ENCODE measurements at places on chromosomes 5 and 9.

DNA sequence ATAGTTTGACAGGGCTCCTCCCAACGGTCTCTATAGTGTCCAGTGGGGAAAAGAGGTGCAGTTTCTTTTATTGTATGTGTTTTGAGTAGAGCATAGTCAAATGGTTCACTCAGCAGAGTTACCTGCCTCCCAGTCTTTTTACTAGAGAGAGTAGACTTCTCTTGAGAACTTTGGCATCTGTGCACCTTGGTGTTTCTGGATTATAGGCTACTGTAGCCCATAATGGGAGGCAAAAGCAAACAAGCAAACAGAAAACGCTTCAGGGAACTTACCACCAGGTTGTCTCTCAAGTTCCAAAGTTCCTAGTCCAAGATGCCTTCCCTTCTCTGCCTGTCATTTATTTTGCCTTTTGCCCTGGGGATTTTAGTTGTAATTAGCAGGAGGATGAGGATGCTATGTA lies 26.2 kb downstream of the INVS start:
- DNase-seq: no peak

DNA sequence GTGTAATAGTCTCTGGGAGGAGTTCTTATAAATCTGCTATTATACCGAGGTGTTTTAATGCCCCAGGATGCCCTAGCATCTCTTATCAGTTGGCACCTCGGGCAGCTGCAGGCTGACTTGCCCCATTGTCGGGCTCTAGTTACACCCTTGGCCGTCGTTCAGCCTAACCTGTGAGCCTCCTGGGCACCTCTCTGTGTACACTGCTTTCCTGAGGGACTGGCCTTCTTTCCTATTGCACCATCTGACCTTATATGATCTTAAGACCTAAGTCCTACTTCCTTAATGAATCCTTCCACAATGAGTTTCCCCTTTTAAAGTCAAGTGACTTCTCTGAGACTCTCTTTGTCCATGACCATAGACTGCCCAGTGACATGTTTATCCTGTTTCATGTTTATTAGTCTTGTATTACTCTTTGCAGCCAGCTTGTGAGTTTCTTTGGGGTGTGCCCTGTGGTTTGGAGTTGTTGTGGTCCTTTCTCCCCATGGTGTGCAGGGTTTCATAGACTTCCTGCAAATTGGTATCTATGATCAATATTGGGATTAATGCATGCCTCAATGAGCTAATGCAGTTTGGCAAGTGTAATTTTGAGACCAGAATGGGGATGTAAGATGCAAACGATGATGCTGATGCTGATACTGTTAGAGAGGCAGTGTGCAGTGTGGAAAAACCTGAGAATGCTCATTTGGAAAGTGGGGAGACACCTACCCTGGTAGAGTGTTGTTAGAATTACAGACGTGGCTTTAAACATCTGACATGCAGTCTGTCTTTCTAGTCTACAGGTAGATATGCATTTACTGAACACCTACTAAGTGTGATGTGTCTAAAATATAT lies 4.9 kb downstream of the DAPK1 start:
- DNase-seq: no peak

GRCh38 chr5:108579236-108579635 lies 168.5 kb upstream of the FER start:
- no peak for DNase-seq

GRCh38 chr5:64865662-64866061 lies 96.9 kb downstream of the CWC27 start:
- DNase-seq: no peak

DNA sequence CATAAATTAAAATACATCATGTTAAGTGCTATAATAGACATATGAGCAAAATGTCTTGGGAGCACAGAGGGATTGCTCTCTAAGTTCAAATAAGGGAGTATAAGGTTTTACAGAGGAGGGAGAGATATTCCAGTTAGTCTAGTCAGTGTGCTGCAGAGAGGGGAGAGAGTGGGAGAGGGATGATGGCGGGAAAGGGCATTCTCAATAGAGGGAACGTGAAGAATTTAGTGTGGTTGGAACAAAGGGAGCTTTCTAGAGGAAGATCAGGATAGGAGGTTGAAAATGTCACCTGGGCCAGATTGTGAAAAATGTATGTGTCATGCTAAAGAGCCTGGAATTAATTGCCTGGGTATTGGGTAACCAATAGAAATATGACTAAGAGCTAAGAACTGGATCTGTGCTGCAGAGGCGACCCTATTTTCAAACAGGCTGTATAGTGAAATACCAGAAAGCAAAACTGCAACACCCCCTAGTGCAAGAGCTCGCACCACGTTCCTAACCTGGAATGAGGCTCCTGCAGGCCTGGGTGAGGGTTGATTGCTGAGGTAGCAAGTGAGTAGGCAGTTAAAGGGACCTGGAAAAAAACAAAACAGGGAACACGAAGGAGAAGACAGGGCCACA lies 791.8 kb upstream of the C9orf72 start:
- no peak for DNase-seq

- DNase-seq: no peak
Measured at GRCh38 chr5:116410336-116410890, 164.2 kb downstream of the SEMA6A start.

DNA sequence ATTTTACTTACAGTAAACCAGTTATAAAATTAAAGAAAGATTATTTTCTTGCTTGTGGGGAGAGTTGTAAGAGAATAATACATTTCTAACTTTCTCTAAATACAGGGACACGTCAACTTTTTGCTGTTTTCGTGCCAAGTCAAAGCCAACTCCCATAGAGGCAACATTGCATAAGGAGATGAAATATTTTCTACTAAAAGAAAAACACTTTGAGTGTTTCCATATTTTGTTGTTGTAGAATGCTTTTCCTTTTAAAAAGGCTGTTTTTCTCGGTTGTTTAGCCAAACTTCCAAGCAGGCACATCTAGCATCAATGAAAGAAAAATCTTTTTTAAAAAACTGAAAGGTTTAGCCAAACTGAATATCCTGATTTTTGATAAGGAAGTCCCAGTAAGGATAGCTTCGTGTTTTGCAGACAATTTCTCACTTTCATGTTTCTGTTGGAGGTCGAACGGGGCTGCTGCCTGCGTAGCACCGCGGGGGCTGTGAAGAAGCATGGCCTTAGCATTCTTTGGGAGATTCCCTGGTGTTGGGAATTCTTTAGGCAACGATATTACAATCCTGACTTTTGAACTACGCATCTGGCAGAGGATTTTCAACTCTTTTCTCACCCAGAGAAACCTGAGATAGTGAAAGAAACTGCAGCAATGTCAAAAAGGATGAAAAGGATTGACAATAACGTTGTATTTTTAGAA lies 108.1 kb upstream of the FBXL7 start:
- no peak for DNase-seq

- DNase-seq: no peak
Measured at GRCh38 chr9:3868466-3868865, 342.7 kb upstream of the RFX3 start.

- no peak for DNase-seq
Measured at GRCh38 chr9:136086213-136086881, 8.7 kb downstream of the NACC2 start.

DNA sequence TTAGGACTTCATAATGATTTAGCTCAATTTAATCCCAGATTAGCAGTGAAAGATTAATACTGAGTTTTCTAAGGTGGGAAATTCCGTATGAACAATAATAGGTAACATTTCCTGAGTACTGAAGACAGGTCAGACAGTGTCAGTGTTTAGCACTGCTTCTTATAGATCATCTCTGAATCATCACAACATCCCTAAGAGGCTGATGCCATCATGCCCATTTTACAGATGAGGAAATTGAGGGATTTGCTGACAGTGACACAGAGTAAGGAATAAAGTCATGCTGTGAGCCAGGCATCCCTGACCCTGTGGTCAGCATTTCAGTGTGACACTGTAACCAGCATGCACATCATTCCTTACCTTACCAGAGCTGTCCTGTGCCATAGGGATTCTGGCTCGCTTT lies 44.5 kb downstream of the DAPK1 start:
- no peak for DNase-seq

DNA sequence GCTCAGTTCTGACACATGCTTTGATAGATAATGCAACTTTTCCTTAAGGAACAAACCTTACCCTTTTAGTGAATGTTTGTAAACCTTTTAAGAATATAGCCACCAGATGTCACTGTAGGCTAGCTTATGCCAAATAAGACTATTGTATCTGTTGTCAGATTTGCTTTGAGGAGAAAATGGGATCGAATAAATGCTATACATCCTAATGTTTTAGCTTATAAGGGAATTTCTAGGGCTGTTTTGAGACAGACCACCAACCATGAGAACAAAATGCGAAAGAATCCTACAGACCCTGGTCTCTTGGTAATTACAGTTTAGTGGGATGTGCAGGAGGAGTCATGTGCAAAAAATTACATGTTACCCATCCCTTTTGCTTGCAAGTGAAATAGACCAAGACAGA lies 127.6 kb upstream of the NMUR2 start:
- DNase-seq: peak; percentile 43

DNA sequence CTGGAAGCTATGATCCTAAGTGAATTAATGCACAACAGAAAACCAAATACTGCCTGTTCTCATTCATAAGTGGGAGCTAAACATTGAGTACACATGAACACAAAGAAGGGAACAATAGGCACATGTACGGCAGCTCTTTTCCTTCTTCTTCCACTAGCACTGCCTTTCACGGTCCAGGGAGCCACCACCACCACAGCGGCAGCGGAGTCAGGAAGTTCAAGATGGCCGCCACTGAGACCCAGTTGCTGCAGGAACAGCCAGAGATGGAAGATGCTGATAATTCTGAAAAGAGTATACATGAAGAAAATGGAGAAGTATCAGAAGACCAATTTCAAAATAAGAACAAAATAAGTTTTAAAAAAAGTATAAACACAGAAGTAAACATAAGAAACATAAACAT lies 39.5 kb upstream of the TNFSF15 start:
- DNase-seq: no peak

GRCh38 chr9:129239946-129240490 lies 62.0 kb upstream of the IER5L start:
- DNase-seq: no peak

- no peak for DNase-seq
Measured at GRCh38 chr5:172444626-172445365, 9.5 kb downstream of the SH3PXD2B start.
